Omental fat pad (tissue), 4 donors: ENCODE measurements at places on chromosomes 6 and 20.
A peak's percentile ranks its signal among the peaks of the same experiment; 100 is the strongest.

GRCh38 chr6:42099340-42100028 lies 42.9 kb downstream of the C6orf132 start:
- peak; percentile 45 for DNase-seq

DNA sequence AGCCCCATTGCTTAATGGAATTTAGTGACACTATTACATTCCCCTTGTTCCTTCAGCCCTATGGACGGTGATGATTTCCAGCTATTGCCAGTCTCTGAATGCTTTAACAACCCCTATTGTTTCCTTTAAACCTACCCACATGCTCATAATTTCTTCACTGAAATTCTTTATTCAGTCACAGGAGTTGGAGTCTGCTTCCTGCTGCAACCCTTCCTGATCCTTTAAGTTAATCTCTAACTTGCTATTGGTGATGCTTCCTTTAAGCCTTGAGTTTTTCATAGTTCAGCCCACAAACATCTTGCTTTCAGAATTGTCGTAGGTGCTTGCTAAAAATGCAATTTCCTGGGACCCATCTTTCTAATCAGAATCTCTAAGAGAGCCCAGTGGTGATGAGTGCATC lies 66.3 kb upstream of the TNFAIP3 start:
- no peak for DNase-seq

DNA sequence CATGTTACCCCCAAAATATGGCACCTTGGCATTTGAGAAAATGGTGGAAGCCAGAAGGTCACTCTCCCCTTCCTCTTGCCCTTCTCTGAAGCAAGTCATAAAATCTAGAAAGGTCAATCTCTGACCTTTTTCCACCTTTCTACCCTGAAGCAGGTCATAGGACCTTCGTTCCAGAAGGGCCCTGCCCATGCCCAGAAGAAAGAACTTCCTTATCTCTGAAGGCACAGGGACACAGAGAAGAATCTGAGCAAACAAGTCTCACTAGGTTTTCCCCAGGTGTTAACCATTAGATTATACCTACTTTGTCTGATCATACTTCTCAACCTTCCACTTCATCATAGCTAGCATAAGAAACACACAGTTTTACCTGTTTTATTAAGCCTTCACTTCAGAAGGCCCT lies 42.5 kb downstream of the SMPDL3A start:
- no peak for DNase-seq

GRCh38 chr20:54995553-54995952 lies 520.2 kb downstream of the DOK5 start:
- DNase-seq: no peak
